HTR-8/SVneo (cell line): ENCODE measurements at places on chromosomes 1 and 21.

- DNase-seq = no peak
These were observed 44.2 kb downstream of the PKNOX1 start for GRCh38 chr21:43018519-43018918.

GRCh38 chr1:24765308-24765988 is 20.2 kb downstream of the CLIC4 start:
- peak; percentile 27 for DNase-seq

DNA sequence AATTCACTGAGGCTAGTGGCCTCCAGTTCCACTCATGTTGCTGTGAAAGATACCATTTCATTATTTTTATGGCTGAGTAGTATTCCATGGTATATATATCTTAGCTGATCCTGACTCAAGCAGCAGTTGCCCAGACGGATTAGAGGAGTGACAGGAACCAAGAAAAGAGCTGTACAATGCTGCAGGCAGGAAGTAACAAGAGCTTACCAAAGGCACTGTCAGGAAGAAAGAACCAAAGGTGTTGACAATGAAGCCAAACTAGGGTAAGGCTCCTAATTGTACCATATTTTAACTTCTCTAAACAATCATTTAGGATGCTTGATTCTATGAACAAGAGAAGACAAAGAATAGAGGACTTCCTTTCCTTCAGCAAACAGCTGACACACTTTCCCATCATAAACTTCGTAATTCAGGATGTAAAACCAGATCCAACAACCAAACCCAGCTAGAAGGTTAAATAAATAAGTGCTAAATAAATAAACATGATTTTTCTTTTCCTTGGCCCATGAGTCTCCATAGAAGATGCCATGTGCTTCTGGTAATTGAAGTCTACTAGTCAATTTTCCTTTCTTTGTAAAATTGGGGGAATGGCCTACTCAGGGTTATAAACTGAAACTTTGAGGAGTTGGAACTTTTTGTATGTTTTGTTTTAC is 248.2 kb upstream of the SGIP1 start:
- no peak for DNase-seq

DNA sequence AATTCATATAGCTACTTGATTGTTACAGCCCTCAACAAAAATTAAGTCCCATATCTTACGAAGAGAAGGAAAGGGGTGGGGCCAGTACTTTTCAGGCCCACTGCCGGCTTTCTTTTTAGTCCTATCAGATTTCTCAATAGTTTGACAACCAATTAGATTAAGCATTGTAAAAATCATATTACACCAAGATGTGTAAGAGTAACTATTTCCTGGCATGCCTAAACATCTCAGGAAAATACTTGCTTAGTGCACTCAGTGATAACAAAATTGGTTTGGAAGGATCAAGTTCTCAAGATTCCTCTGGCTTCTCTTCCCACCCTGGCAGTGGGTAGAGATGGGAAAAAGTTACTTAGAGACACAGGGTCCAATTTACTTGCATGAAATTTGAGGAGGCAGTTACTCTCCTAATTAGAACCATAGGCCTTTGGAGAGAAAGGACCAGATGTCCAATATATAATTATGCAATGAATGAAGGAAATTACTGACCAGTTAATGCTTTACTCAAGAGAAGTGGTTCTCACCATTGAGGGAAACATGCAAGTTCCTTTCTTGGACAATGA is 30.1 kb downstream of the STPG1 start:
- DNase-seq = no peak

GRCh38 chr1:164598719-164599118 is 39.7 kb downstream of the PBX1 start:
- no peak for DNase-seq

DNA sequence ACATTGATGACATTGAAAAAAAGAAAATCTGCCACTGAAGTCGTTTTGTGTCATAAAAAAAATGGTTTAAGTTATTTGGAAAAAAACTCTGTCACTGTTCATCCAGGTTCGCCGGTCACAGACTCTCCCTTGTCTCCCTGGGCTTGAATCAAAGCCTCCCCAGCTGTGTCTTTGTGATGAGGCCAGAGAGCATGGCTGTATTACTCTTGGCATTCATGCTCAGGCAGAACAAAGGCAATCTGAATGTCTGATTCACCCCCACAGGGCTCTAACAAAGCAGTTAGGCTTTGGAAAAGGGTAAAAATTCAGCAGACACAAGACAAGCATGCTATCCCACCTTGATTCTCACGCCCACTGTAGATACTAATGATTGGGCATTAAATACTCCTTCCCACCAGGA is 304.3 kb upstream of the PLD5 start:
- no peak for DNase-seq

- DNase-seq = no peak
These were observed 31.0 kb upstream of the EFHD2 start for GRCh38 chr1:15378729-15379128.

DNA sequence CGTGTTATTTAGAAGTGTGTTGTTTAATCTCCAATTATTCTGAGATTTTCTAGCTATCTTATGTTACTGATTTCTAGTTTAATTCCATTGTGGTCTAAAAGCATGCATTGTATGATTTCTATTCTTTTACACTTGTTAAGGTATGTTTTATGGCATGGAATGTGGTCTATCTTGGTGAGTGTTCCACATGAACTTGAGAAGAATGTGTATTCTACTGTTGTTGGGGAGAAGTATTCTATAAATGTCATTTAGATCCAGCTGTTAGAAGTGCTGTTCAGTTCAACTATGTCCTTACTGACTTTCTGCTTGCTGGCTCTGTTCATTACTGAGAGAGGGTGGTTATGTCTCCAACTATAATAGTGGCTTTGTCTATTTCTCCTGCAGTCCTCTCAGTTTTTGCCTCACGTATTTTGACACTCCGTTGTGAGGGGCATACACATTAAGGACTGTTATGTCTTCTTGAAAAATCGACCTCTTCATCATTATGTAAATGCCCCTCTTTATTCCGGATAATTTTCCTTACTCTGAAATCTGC is 12.0 kb upstream of the PLA2G5 start:
- no peak for DNase-seq

- DNase-seq = no peak
These were observed 37.6 kb upstream of the KIRREL1 start for GRCh38 chr1:157955857-157956256.
